ENCODE measurements at places on chromosomes 2 and 18. TPM values are rescaled to one million over a fixed set of nuclear protein-coding genes. Genes with fewer than 3 reads are reported as not detected.

- H3K27me3 ChIP-seq = peaks cover 4% of the 10 kb centered on the region
- DNase-seq = no peak
- H3K36me3 ChIP-seq = no peaks in the 10 kb centered on the region
- H3K4me3 ChIP-seq = no peak overlapping the region
Observed at GRCh38 chr2:200156166-200156835, 150.2 kb upstream of the SPATS2L start.

- H3K4me1 ChIP-seq = peaks cover 61% of the 10 kb centered on the region
- no peak overlapping the region for H3K4me3 ChIP-seq
- no peak overlapping the region for H3K27ac ChIP-seq
- no peak for DNase-seq
- no peaks in the 10 kb centered on the region for H3K27me3 ChIP-seq
Observed at GRCh38 chr2:99478632-99479031, 11.2 kb downstream of the REV1 start.

GRCh38 chr2:67532387-67532786 lies 135.3 kb downstream of the ETAA1 start:
- no peaks in the 10 kb centered on the region for H3K27me3 ChIP-seq
- H3K36me3 ChIP-seq = no peaks in the 10 kb centered on the region
- H3K27ac ChIP-seq = no peak overlapping the region
- no peaks in the 10 kb centered on the region for H3K4me1 ChIP-seq

DNA sequence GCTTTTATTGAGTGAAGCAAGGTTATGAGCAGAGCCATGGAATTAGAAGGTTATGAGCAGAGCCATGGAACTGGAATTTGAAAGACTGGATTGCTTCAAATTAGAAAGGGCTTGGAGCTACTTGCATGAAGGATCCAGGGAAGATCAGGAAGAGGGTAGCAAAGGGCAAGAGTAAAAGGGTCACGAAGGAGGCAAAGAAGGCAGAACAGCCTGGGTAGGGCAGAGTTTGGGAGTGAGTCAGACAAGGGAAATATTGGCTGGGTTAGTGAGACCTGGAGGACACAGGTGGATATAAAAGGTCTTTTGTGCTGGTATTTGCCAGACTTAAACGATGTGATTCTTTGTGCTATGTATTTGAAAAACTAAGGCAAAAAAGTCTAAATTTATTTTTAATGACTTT lies 65.0 kb downstream of the SEMA4F start:
- H3K27me3 ChIP-seq = peaks cover 8% of the 10 kb centered on the region
- H3K36me3 ChIP-seq = no peaks in the 10 kb centered on the region
- DNase-seq = no peak
- H3K4me3 ChIP-seq = no peak overlapping the region
- H3K27ac ChIP-seq = no peak overlapping the region

- H3K4me1 ChIP-seq = peaks cover 96% of the 10 kb centered on the region
- no peak overlapping the region for H3K4me3 ChIP-seq
- peaks cover 7% of the 10 kb centered on the region for H3K36me3 ChIP-seq
- DNase-seq = peak; percentile 80
- H3K27ac ChIP-seq = peak overlapping the region; percentile 56
Observed at GRCh38 chr2:98468621-98469236, 24.1 kb downstream of the INPP4A start.

DNA sequence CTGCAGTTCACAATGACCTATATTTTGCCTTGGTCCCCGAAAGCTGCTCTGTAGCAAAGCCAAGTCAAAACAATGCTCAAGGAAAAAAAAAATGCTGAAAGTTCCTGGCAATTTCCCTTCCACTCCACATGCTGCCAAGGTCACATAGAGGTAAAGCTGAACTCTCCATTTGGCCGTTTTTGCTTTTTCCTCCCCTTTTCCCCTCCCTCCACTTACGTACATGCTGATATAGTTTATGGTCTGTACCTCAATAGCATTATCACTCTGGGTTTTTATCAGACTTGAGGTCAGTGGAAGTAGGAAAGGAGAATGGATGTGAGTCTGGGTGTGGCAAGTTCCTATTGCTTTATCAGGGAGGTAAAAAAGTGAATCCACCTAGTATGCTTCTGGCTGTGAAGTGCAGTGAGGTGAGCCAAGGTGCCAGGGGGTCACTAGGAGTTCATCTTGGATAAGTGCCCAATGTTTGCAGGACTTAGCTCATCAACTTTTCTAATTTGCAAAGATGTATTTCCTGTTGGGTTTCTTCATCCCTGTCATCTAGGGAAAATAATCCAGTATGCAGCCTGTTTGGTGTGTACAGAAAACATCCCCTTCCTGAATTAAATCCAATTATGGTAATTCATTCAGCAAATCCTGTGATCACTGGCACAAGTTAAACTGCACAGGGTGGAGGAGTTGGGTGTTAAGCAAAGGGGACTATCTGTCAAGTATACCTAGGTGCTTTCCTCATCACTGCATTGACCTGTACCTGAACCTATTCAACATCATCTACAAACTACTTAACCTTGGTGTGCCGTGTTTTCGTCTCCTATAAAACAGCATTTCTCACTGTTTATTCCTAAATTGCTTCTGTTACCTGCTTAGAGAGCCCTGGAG lies 124.3 kb upstream of the CYP26B1 start:
- peaks cover 2% of the 10 kb centered on the region for H3K36me3 ChIP-seq
- no peak overlapping the region for H3K27ac ChIP-seq
- no peaks in the 10 kb centered on the region for H3K27me3 ChIP-seq
- H3K4me1 ChIP-seq = no peaks in the 10 kb centered on the region
- no peak for DNase-seq

- DNase-seq = peak; percentile 3
- no peaks in the 10 kb centered on the region for H3K27me3 ChIP-seq
- no peaks in the 10 kb centered on the region for H3K4me1 ChIP-seq
- H3K27ac ChIP-seq = no peak overlapping the region
- no peaks in the 10 kb centered on the region for H3K36me3 ChIP-seq
Observed at GRCh38 chr2:128359841-128360240, 41.2 kb upstream of the HS6ST1 start.

GRCh38 chr2:222622910-222623309 lies 33.0 kb downstream of the FARSB start:
- no peaks in the 10 kb centered on the region for H3K27me3 ChIP-seq
- H3K36me3 ChIP-seq = peaks cover 49% of the 10 kb centered on the region
- H3K4me1 ChIP-seq = no peaks in the 10 kb centered on the region
- H3K27ac ChIP-seq = no peak overlapping the region
- no peak overlapping the region for H3K4me3 ChIP-seq

- no peaks in the 10 kb centered on the region for H3K4me1 ChIP-seq
Observed at GRCh38 chr2:73536133-73536840, 105.9 kb downstream of the NAT8 start.

DNA sequence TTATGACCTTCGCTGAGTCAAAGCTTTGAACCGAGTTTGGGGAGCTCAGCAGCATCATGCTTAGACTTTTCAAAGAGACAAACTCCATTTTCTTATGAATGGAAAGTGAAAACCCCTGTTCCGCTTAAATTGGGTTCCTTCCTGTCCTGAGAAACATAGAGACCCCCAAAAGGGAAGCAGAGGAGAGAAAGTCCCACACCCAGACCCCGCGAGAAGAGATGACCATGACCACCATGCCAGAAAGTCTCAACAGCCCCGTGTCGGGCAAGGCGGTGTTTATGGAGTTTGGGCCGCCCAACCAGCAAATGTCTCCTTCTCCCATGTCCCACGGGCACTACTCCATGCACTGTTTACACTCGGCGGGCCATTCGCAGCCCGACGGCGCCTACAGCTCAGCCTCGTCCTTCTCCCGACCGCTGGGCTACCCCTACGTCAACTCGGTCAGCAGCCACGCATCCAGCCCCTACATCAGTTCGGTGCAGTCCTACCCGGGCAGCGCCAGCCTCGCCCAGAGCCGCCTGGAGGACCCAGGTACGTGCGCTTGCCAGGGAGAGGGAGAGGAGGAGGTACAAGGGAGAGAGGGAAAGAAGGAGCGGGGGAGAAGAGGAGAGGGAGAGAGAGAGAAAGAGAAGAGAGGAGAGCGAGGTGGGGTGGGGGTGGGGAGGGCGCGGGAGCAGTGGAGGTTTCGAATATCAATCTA lies at the start of gene DLX1:
Gene DLX1 (plus strand): TSS at position 48 of the 700 bp plus-strand sequence. CDS start 171 bp downstream, at position 219.
- H3K36me3 ChIP-seq = peaks cover 2% of the 10 kb centered on the region
- H3K27me3 ChIP-seq = peaks cover 82% of the 10 kb centered on the region
- peak within 1 kb of the TSS; percentile 38 for H3K27ac ChIP-seq
- H3K4me3 ChIP-seq = peak within 1 kb of the TSS; percentile 73
- peaks cover 57% of the 10 kb centered on the region for H3K4me1 ChIP-seq

GRCh38 chr2:236773206-236773605 lies 203.6 kb downstream of the ACKR3 start:
- H3K27me3 ChIP-seq = peaks cover 2% of the 10 kb centered on the region
- H3K4me1 ChIP-seq = no peaks in the 10 kb centered on the region
- no peak overlapping the region for H3K27ac ChIP-seq
- no peak overlapping the region for H3K4me3 ChIP-seq
- H3K36me3 ChIP-seq = no peaks in the 10 kb centered on the region
- no peak for DNase-seq

DNA sequence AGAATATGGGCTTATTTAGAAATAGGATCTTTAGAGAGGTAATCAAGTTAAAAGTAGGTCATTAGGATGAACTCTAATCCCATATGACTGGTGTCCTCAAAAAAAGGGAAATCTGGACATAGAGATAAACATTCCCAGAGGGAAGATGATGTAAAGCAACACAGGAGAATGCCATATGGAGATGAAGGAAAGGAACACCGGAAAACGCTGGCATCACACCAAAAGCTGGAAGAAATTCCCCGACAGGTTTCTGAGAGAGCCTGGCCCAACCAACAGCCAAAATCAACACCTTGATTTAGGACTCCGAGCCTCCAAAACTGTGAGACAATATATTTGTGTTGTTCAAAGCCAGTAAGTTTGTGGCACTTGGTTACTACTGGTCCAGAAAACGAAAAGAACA lies 296.7 kb downstream of the DSEL start:
- no peak overlapping the region for H3K4me3 ChIP-seq
- DNase-seq = no peak
- no peak overlapping the region for H3K27ac ChIP-seq
- H3K4me1 ChIP-seq = no peaks in the 10 kb centered on the region

DNA sequence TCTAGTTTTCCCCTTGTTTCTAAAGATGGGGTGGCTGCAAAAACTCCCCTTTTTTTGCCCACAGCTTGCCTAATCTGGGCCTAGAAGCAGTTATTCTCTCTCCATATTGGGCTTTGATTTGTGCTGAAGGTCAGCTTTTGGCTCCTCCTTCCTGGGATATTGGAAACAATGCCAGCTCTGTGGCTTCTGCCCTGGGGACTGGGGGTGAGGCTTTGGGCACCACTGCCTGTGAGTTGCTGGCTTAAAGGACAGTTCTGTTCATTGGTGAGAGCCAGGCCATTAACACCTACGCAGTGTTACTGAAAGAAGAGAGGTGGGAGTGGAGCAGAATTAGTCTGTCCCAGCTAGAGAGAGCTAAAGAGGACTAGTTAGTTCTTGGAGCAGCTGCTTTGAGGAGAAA lies 4.3 kb downstream of the UBXN2A start:
- no peak overlapping the region for H3K4me3 ChIP-seq
- H3K36me3 ChIP-seq = peaks cover 4% of the 10 kb centered on the region
- H3K27me3 ChIP-seq = no peaks in the 10 kb centered on the region
- H3K4me1 ChIP-seq = peaks cover 12% of the 10 kb centered on the region
- no peak overlapping the region for H3K27ac ChIP-seq
- DNase-seq = no peak

DNA sequence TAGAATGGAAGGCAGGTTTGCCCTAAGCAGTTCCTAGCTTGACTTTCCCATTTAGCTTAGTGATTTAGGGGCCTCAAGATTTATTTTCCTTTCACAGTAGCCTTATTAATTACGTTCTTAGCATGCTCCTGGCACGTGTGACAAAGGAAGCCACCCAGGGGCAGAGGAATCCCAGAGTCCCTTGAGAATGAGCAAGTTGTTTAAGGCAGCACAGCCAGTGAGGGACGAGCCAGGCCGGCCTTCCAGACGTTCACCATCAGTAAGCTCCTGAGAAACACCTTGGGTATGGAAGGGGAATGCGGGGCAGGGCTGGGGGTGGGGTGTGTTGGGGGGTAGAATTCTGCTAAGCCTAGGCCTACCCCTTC lies 76.3 kb downstream of the SOWAHC start:
- no peak for DNase-seq
- H3K27ac ChIP-seq = no peak overlapping the region
- H3K27me3 ChIP-seq = peaks cover 13% of the 10 kb centered on the region
- no peaks in the 10 kb centered on the region for H3K36me3 ChIP-seq

DNA sequence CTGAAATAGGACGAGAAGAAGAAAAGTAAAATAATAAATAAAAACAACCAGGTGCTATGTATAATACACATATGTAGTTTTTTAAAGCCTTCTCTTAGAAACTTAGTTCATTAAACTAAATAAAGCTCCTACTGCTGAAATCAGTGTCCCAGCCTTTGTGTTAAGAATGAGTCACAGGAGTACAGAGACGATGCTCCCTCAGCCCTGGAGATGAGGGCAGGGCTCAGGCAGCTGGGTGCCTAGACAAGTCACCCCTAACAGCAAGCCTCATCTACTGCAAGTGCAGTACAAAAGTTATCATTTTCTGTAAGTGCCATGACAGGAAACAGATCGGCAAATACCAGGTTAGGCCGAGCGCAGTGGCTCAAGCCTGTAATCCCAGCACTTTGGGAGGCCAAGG lies 18.2 kb downstream of the KIDINS220 start:
- H3K4me1 ChIP-seq = no peaks in the 10 kb centered on the region
- no peaks in the 10 kb centered on the region for H3K27me3 ChIP-seq
- DNase-seq = no peak
- no peak overlapping the region for H3K27ac ChIP-seq
- H3K36me3 ChIP-seq = peaks cover 12% of the 10 kb centered on the region
- H3K4me3 ChIP-seq = no peak overlapping the region

DNA sequence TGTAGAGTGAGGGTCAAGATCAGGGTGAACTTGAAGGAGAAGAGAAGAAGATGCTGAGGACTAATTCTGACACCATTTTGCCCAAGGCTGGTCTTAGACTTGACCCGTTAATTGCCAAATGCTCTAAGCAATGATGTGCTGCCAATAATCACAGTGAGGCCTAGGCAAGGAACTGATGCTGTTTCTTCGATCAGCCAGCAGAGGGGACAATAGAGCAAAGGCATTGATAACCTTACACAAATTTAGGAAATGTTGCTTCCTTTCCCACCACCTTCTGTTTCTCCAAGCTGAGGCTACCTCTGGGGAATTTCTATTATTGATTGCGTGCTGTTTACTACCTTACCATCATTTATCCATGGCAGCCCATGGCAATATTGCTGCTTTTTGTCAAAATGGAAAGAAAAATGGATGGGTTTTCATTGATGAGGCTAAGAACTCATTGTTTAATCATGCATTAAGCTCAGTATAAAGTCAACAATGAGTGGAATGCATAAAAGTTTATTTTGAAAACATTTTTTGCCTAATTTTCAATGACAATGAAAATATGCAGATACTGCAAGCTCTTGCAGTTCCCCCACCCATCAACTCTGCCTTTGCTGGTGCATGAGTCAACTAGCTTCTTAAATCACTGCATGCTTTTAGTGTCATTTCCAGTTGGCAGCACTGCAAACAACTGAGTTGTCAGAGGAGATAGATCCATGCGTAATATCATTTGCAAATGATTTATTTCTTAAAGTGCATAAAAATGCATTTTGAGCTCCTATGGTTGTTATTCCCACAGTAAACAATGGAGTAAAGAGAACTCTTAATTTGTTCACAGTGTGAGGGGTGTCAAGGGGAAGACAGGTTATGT lies 116.4 kb upstream of the NYAP2 start:
- H3K36me3 ChIP-seq = no peaks in the 10 kb centered on the region
- H3K27me3 ChIP-seq = no peaks in the 10 kb centered on the region
- no peak overlapping the region for H3K27ac ChIP-seq
- peak; percentile 25 for DNase-seq
- H3K4me1 ChIP-seq = no peaks in the 10 kb centered on the region

The CHRNG gene
- total RNA-seq = not detected

The DUSP2 gene
- 248 TPM for total RNA-seq

The CNGA3 gene
- total RNA-seq = not detected

The TLX2 gene
- total RNA-seq = 0.18 TPM

All from activated CD4-positive, alpha-beta T cell treated with anti-CD3 and anti-CD28 coated beads for 36 hours (primary cell).